ENCODE measurements at places on chromosomes 6 and 20.

DNA sequence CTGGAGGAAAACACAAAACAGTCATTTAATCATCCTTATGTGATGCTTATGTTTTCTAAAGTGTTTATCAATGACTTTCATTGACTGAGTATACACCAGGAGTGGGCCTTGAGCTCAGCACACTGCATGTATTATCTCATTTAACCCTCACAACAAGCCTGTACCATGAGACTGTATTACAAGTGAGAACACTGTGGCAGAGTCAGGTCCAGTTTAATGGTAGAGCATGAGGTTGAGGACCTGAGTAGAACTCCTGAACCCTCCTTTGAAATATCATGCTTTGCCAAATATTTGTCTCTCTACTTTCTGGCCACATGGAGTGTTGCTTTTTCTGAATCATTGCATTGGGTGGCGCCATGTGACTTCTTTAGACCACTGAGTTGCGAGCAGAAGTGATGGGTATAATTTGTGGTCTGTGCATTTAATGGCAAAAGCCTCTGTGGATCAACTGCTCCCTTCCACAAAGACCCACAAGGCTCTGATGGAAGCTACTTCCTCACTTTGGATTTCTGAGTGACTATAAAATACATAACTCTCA is 65.0 kb upstream of the SIRPG start:
- DNase-seq = no peak

DNA sequence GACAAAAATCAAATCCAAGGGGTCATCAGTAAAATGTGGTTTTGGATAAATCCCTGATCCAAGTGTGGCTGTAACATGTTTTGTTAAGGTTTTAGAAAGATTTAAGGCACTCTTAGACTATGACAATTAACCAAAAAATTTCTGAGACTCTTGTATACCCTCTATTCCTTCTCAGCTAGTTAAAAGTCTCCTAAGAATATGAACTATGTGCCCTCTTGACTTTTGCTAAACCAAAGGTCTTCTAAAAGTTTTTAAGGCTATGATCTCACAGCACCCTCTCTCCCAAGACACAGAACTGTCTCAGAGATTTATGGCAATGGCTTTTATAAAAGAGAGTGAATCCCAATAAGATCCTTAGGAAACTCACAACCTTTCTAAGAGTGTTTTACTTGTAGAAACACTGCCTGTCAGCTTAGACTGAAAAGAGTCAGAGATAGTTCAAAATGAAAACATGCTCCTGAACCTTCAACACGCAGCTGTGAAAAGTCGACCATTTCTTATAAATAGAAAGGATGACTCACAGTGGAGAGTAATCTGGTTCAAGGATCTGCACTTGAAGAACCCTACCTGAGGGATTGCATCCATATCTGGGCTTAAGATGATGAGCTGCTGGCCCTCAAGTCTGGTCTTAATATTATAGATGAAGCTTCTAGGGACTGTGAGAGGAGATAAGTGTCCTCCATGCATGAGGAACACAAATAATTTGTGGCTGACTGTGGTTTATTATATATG is 388.4 kb upstream of the GJE1 start:
- DNase-seq = no peak

- DNase-seq = no peak
Observed at GRCh38 chr20:17562804-17563305, 7.0 kb upstream of the DSTN start.

DNA sequence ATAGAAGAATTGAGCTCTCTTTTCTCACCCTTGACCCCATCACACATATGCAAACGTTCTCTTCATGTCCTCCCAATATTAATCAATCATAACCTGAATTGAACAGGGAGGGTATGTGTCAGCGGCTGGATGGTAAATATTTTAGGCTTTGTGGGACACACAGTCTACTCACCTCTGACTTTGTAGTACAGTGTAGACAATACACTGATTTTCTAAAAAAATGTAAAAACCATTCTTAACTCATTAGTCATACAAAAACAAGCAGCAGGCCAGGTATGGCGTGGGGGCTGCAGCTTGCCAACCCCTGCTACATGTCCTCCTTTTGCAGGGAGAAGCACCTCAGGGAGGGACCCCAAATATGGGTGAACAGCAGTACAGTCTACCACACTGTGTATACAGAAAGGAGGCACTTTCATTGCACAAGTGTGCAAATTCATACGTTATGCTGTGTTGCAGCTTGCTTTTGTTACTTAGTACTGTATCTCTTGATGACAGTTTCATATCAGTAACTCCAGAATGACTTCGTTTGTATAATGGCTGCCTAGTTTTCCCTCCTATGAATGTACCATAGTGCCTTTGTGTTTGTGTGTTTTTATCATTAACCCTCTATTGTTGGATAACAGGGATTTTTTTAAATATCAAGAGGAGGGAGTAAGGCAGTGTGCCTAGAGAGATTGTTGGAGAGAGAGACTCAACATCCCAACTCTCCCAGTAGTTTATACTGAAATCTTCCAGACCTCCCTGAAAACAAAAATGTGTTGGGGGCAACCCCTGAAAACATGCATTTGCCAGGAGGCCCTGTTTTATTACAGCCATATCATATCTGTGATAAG is 214.3 kb downstream of the ZMYND8 start:
- DNase-seq = no peak

DNA sequence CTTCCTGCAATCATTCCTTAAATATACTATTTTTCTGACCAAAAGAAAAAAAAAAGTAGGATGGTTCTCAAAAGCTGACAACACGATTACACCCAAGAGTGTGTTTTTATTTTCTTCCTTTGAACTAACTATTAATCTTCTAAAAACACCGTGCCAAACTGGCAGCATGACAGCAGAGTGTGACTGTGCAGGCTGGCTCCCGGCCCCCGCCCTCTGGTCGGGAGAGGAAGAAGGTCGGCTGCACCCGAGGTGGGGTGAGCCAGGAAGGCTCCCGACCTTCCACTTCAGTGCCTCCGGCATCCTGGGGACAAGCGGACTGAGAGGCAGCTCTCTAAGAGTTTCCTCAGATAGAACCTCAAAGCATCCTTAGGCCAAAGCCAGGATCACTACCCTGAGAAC is 29.2 kb downstream of the SLC22A23 start:
- no peak for DNase-seq

DNA sequence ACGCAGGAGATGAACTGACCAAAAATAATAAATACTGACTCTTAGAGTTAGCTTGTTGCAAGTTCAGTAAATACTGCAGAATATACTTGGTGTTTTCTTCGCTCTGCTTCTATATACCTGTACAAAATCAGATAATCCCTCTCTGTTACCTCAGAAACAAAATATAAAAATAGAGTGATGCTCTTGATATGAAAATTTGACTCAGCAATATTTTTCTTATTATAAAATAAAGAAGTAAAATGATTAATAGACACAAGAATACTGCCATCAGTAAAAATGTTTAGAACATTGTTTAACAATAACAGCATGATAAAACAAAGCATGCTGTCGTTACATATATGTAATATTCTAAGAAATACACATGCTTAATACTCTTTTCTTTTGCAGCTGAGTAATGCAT is 1366.9 kb upstream of the EYS start:
- DNase-seq = no peak

- no peak for DNase-seq
Observed at GRCh38 chr20:56656632-56657031, 27.5 kb downstream of the TFAP2C start.

- DNase-seq = no peak
Observed at GRCh38 chr6:115898246-115898645, 162.4 kb downstream of the FRK start.

Data from stimulated activated naive CD8-positive, alpha-beta T cell treated with anti-CD3 and anti-CD28 coated beads, Interleukin-15, amount 100 ng/mL, for 72 hours (primary cell).